T-helper 9 cell (primary cell): ENCODE measurements at places on chromosomes 1 and 21.

DNA sequence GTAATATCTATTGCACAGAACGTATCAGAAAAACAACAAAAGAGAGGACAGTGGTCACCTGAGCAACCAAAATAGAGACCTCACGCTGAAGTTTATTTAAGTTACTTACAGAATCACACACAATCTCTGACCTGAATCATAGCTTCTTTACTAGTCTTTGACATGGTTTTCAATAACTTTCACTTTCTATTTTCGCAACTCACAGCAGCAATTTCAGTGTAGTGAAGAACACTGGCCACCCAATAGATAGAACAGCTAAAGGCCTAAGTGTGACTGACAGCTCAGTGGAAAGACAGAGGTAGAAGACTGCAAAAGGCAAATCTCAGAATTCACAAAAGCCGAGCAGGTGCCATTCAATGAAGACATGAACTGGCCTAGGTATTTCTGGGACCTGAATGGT is 435.6 kb upstream of the CHRM3 start:
- DNase-seq: no peak

DNA sequence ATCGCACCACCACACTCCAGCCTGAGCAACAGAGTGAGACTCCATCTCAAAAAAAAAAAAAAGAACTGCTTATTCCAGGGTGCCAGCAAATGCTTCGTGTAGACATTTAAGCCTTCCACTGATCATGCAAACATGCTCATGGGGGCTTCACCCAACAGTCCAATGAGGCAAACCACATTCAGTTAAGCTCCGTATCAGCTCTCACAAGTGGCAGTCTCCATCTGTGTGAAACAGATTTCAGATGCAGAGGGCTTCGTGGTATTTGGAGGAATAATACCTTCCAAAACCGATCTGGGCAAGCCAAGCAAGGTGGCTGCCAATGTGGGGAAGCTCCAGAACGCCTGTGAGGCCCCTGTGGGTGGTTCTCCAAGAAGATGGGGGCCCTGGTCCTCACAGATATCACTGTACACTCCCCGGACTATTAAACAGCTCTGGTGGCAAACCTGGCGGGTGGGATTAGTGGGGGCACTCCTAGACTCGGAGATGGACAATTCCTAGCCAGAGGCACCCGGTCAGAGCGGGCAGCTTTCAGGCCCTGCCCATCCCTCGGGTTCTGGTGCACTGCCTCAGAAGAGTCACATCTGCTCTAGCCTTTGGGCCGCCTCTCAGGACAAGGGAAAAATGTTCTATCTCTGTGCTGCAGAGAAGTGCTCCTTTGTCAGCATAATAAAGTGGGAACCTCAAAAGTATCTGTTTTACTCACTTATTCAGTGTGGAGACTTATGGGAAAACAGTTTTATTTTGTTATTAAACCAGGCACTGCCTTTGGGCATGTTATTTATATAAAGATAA is 10.2 kb downstream of the CREG1 start:
- no peak for DNase-seq

- DNase-seq: no peak
Observed at GRCh38 chr1:180519846-180520245, 17.5 kb upstream of the ACBD6 start.

GRCh38 chr1:14897997-14898645 is 255.4 kb upstream of the TMEM51 start:
- no peak for DNase-seq

GRCh38 chr1:3369446-3370076 is 84.9 kb upstream of the ARHGEF16 start:
- DNase-seq: no peak
